Naive thymus-derived CD8-positive, alpha-beta T cell (primary cell): ENCODE measurements at places on chromosomes 3 and 15. TPM values are rescaled to one million over a fixed set of nuclear protein-coding genes. Genes with fewer than 3 reads are reported as not detected.

DNA sequence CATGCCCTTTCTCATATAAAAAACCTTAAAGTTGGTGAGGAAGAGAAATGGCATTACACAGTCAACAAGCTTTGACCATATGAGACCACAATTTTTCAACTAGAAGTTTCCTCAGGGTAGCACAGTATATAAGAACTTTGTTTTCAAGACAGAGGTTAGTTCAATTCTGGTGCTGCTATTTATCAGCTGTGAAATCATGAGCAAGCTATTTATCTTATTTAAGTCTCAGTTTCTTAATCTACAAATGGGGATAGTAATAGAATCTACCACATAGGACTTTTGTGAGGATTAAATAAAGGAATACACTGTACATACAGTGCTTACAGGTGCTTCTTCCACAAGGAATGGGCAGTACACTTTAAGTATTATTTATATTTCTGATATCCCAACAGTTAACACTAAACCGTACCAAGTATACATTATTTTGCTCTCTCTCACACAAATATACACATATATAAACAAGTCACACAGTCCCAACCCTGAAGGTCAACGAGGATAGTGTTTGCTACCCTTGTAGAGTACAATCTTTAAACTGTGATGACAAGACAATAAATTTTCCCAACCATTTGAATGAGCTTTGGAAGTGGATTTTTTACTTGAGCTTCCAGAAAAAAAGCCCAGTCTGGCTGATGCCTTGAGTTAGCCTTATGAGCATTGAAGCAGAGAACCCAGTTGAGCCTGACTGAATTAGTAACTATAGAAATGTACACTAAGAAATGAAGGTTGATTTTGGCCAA lies 178.8 kb downstream of the TNIK start:
- no peak overlapping the region for H3K4me3 ChIP-seq
- H3K36me3 ChIP-seq, result no peaks in the 10 kb centered on the region
- no peaks in the 10 kb centered on the region for H3K27me3 ChIP-seq

- no peak overlapping the region for H3K27ac ChIP-seq
- no peaks in the 10 kb centered on the region for H3K27me3 ChIP-seq
- no peak overlapping the region for H3K4me3 ChIP-seq
- DNase-seq, result no peak
- H3K4me1 ChIP-seq, result peaks cover 6% of the 10 kb centered on the region
These were observed 8.7 kb upstream of the GP9 start for GRCh38 chr3:129051871-129052340.

DNA sequence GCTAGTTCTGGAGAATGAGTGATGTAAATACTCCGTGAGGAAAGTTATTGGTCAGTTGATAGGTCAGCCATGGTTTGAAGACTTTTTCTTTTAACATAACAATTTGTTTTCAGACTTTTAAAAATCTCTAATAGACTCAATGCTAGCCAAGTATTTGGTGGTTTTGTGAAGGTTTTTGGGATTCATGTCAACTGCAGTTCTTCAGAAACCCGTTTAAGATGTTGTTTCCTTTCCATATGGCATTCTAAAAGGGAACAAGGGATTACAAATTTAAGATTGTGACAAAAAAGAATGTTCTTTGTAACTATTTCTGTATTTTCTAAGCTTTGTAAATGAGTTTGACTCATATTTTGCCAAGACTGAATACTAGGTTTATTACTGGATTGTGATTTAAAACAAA lies 281.7 kb upstream of the COL8A1 start:
- H3K4me1 ChIP-seq, result no peaks in the 10 kb centered on the region
- no peak overlapping the region for H3K4me3 ChIP-seq
- no peak for DNase-seq
- H3K27ac ChIP-seq, result no peak overlapping the region
- no peaks in the 10 kb centered on the region for H3K27me3 ChIP-seq
- no peaks in the 10 kb centered on the region for H3K36me3 ChIP-seq

GRCh38 chr3:105608623-105609022 lies 241.9 kb downstream of the ALCAM start:
- no peak overlapping the region for H3K27ac ChIP-seq
- H3K36me3 ChIP-seq, result no peaks in the 10 kb centered on the region
- H3K4me1 ChIP-seq, result no peaks in the 10 kb centered on the region
- DNase-seq, result no peak
- H3K27me3 ChIP-seq, result no peaks in the 10 kb centered on the region
- no peak overlapping the region for H3K4me3 ChIP-seq

GRCh38 chr15:70528816-70529215 lies 234.5 kb downstream of the UACA start:
- no peak for DNase-seq

TMC3 gene
- total RNA-seq, result not detected

CPLX3 gene
- 0.44 TPM for total RNA-seq
